ENCODE measurements at places on chromosomes 1 and 21. TPM values are rescaled to one million over a fixed set of nuclear protein-coding genes. Genes with fewer than 3 reads are reported as not detected.

The FBXO2 gene
- 3.0 TPM for total RNA-seq

The EFCAB14 gene
- total RNA-seq: 109 TPM

The TMEM234 gene
- total RNA-seq: 18.2 TPM

The OR2M3 gene
- total RNA-seq: not detected

The DAB1 gene
- not detected for total RNA-seq

The KCNA10 gene
- not detected for total RNA-seq

The MYOG gene
- not detected for total RNA-seq

The AADACL3 gene
- not detected for total RNA-seq

The TRIM58 gene
- 0.33 TPM for total RNA-seq

The OR2L8 gene
- not detected for total RNA-seq

The ARHGAP29 gene
- total RNA-seq: 10.0 TPM

The CD34 gene
- total RNA-seq: 0.67 TPM

The LCE2C gene
- not detected for total RNA-seq

The RGS13 gene
- total RNA-seq: not detected

The TBX19 gene
- total RNA-seq: 2.6 TPM

The CRB1 gene
- total RNA-seq: not detected

The TCEANC2 gene
- total RNA-seq: 5.0 TPM

The OR2AK2 gene
- total RNA-seq: 0.34 TPM

The RHBDL2 gene
- total RNA-seq: not detected

The SIM2 gene
- total RNA-seq: not detected

The EDN2 gene
- not detected for total RNA-seq

The PROX1 gene
- 0.33 TPM for total RNA-seq

The VHLL gene
- not detected for total RNA-seq

The KCNT2 gene
- total RNA-seq: not detected

The KIF21B gene
- under 0.01 TPM for total RNA-seq

The HSF2BP gene
- total RNA-seq: 1.0 TPM

The CYP4A22 gene
- not detected for total RNA-seq

The C1QA gene
- total RNA-seq: not detected

The TSPAN1 gene
- not detected for total RNA-seq

The EPHB2 gene
- total RNA-seq: not detected

The TMPRSS15 gene
- total RNA-seq: under 0.01 TPM

The IGSF3 gene
- total RNA-seq: 70.9 TPM

The LAD1 gene
- not detected for total RNA-seq

All from melanocyte of skin (primary cell).